ENCODE measurements at places on chromosomes 4 and X. TPM values are rescaled to one million over a fixed set of nuclear protein-coding genes. Genes with fewer than 3 reads are reported as not detected.

Gene STATH
- not detected for total RNA-seq

Gene PABPC1L2B
- not detected for total RNA-seq

Gene DGKQ
- 17.9 TPM for total RNA-seq

Gene STK32B
- 9.4 TPM for total RNA-seq

Gene NWD2
- not detected for total RNA-seq

Gene RNF150
- total RNA-seq, result 0.46 TPM

Gene HPRT1
- total RNA-seq, result 27.0 TPM

Gene CCKAR
- total RNA-seq, result not detected

Gene OPHN1
- total RNA-seq, result 6.8 TPM

Gene YY2
- total RNA-seq, result 1.2 TPM

Gene KLHL15
- total RNA-seq, result 5.3 TPM

All from epithelial cell of umbilical artery (primary cell).